BJ (cell line): ENCODE measurements at places on chromosomes 1 and 21.

DNA sequence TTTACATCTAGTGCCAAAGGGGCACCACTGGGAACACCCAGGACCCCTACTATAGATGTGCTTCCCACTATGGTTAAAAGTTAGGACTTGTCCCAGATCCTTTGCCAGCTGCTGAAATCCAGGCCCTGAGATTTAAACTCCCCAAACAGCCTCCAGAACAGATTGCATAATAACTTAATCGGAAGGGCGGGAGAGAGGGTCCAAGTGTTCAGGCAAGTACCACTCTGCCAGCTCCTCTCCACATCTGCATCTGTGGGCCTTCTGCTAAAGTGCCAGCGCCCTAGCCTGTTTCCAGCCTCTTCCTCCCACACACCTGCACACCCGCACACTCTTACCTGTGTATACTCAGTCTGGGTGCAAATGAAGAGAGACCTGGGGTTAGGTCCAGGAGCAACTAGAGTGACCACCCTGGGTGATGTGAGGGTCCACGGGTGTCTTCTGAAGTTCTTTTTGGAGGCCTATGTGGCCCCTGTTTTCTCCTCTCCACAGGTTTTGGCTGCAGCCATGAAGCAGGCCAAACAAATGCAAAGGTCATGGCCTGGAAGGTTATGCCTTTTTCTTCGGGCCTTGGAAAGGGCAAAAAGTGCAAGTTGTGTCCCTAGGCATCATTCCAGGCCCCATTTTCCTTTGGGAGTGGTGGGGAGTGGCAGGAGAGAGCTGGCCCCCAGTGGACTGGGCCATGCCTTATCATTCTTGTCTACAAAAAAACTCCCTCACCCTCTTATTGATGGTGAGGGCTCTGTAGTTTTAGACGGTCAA is 29.3 kb downstream of the KIRREL1 start:
- no peak for DNase-seq

GRCh38 chr21:28758042-28758882 is 234.4 kb downstream of the LTN1 start:
- DNase-seq: no peak

DNA sequence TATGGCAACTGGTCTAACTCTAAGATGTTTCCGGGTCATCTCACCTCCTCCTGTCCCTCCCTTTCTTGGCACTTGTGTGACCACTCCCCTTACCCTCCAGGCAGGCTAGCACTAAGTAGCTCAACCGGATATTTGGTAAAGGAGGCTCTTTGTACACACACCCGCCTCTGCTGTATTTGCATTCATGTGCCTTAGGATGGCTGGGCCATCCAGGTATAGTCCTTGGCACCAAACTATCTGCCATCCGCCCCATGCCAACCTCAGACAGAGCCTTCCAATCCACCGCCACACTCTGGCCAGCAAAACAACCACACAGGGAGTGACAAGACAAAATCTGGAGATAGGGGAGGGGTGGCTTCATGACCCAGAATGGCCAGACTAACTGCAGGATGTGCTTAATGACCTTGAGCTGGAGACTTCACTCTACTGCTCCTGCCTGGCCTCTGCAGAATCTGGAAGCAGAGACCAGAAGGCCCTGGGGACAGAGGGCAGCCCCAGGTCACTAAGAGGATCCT is 59.5 kb downstream of the CDK18 start:
- no peak for DNase-seq

DNA sequence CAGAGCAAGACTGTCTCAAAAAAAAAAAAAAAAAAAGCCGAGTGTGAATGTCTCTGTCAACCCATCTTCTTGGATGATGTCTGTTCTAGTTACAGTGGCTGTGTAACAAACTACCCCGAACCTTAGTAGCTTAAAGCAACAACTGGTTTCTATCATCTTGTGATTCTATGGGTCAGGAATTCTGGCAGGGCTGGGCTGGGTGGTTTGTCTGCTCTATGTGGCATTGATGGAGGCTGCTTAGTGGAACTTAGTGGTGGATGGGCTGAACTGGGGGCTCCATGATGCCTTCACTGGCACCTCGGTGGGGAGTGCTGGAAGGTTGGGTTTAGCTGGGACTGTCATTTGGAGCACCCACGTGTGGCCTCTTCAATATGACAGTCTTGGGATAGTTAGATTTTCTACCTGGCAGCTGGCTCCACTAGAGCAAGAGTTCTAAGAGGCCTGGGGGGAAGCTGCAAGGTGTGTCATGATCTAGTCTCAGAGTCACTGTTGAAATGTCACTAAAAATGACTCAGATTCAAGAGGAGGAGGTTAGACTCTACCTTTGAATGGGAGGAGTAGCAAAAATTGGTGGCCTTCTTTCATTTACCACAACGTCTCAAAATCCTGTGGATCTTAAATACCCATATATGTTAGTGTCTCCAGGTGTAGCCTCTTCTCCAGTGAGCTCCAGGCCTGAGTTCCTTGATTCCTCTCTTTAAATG is 18.6 kb downstream of the ACOT11 start:
- DNase-seq: no peak

DNA sequence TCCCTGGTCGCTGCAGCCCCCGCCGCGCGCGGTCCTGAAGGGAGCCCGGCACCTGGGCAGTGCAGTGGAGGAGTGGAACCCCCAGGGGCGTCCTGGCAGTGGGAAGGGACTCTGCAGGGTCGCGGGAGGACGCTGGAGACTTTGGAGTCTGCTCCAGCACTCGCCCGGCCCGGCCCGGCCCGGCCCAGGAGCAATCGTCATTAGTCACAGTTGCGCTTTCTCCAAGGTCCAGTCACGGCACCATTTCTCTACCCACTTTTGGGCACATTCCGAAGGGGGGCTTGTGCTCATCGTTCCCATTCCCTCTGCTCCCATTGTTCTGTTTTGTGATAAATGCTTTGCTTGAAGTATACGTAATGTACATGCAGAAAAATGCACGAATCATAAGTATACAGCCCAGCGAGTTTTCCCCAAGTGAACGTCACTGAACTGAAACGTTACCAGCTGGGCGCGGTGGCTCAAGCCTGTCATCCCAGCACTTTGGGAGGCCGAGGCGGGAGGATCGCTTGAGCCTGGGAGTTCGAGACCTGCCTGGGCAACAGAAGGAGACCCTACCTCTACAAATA is 999 bp downstream of the THAP3 start:
- no peak for DNase-seq

GRCh38 chr1:89908672-89909436 is 86.1 kb upstream of the ZNF326 start:
- no peak for DNase-seq

- DNase-seq: no peak
Observed at GRCh38 chr1:14141656-14142055, 441.7 kb downstream of the PRDM2 start.

DNA sequence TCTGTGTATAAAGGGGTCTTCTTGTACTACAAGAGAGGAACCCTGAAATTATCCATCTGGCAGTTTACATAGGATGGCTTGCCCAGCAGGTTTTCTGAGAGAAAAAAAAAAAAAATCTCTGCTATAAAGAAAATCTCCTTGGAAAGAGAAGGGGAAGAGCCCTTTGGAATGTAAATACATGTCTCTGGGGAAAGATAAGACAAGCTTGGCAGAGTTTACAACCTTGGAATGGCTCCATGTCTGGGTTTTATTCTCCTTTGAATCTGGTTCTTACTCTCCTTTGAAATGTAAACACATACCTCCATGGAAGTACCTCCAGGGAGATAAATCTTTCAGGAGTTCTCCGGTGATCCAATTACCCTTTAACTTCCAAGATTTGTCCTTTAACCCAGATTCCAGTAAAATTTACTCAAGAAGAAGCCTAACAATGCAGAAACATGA is 45.1 kb upstream of the DNAH14 start:
- no peak for DNase-seq

DNA sequence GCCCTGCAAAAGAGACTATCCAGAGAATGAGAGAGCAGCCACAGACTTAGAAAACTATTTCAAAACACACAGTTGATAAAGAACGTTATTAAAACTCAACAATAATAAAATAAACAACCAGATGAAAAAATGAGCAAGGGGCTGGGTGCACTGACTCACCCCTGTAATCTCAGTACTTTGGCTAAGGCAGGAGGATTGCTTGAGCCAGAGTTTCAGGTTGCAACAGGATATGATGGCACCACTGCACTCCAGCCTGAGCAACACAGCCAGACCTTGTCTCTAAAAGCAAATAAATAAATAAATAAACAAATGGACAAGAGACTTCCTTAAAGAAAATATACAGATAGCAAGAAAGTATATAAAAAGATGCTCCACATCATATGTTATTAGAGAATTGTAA is 144.6 kb downstream of the LRRIQ3 start:
- no peak for DNase-seq

DNA sequence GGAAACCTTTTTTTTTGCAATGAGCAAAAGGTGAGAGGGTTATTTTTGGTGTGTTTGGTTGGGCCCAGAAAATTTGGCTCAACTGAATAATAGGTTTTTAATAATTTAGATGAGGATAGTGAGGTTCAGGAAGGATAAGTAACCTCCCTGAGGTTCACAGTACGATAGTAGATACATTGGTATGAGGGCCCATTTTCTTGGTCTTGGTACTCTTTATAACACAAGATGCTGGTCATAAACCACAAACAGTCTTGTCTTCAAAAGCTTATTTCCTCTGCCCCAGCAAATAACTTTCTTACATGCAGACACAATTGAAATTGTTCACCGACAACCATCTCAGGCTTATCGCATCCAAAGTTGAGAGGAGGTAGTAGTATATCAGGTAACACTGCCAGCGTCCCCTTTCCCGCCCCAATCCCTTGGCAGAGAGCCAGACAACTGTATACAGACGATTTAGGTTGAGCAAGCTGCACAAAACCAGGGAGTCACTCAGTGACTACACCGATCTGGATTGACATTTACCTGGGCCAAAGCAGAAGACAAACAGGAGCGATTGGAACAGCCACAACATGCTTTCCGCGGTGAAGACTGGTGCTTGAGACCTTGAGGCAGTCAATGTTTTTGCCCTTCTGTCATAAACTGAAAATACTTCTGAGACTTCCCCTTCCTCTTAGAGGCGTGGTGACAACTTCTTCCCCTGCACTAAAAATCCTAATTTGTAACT is at the start of gene SLAMF6:
Gene SLAMF6, minus strand, starts transcription at position 634 of the 724 bp plus-strand sequence. Its CDS starts 63 bp downstream, at position 571.
- no peak for DNase-seq

GRCh38 chr1:56643661-56644060 is 1.5 kb upstream of the PRKAA2 start:
- no peak for DNase-seq

DNA sequence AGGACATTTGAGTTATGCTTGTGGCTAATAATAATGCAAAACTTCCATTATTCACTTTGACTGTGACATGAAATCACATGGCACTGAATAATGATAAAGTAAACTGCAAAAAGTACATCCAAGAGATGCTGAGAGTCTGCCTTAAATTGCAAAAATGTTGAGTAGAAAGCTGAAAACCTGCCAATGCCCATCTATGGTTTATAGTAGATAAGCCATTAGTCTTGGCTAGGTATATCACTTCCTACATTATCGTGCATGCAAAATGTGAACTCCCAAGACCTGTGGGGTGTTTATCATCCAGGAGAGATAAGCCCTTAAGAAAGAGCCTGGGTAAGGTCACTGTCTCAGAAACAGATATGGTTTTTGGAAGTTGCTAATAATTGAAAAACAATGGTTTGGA is 208.7 kb upstream of the DPYD start:
- no peak for DNase-seq

- DNase-seq: no peak
Observed at GRCh38 chr1:63892632-63893395, 119.0 kb downstream of the ROR1 start.

DNA sequence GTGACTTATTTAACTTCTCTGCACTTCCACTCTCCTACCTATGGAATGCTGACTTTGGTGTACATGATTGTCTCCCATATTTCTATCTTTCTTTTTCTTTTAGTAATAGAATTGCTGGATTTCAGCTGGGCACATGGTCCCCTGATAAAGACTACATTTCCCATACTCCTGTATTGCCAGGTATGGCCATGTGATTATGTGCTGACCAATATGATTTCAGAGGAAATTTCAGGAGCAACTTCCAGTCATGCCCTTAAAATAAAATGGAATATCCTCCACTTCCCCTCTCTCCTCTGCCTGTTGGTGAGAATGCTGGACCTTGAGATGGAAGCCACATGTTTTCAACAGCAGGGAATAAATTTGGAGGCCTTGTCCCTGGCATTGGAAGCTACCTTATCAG is 130.7 kb upstream of the IGSF21 start:
- DNase-seq: no peak

DNA sequence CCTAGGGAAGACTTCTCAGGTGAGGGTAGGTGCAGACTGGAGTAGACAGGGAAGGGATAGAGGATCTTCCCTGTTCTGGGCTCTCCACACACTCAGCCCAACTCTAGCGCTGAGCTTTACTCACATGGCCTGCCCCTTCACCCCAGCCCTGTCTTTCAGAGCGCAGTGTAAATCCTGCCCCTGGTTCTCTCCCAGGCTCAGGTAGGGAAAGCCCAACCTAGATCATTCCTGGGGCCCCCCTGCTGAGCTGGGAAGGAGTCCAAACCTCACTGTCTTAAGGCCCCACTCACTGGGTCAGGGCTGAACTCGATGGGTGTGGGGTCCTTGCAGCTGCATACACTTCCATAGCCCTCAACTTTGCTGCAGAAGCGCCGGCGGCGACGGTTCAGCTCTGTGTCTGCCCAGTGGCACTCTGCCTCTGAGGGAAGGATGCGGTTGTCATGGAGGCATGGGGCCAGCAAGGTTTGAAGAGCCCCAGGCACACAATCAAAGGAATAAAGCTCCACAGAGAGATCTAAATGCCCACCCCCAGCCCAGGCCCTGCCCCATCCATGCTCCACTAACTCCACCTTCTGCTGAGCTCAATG is 4.2 kb downstream of the POMGNT1 start:
- no peak for DNase-seq

DNA sequence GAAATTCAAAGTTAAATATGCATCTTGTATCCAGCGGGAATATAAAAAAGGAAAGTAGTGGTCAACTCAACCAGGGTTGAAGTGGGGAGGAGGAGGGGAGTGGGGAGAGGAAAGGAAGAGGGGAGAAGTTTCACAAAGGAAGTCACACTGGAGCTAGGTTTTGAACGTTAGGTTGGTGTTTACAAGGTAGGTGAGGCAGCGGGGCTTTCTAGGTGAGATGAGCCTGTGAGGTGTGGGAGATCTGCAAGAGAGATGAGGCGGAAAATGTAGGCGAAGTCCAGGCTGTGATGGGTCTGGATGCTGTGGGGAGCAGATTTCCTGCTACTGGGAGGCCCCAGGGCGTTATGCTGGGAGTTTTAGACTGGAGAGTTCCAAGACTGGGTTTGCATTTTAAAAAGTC is 36.1 kb upstream of the IL20 start:
- no peak for DNase-seq

- no peak for DNase-seq
Observed at GRCh38 chr1:184101571-184101970, 50.0 kb downstream of the TSEN15 start.

- DNase-seq: no peak
Observed at GRCh38 chr1:56639211-56639610, 5.9 kb upstream of the PRKAA2 start.

DNA sequence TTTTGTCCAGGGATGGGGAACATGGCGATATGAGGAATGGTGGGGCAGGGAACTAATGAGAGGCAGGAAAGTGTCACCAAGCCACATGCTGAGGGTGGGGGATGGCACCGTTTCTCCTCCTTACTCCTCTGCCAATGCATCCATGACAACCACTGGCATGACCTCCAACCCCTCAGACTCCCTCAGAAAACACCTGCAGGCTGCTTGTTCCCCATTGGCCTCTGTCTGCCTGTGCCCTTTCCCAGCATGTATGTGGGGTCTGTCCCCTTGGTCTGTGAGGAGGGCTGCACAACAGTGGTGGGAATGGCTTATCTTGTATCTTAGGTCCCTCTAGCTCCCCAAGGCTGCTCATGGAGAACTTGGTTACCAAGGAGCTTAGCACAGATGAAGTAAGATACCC is 137.2 kb upstream of the NGF start:
- DNase-seq: no peak
